ENCODE measurements at places on chromosomes 3 and 15. TPM values are rescaled to one million over a fixed set of nuclear protein-coding genes. Genes with fewer than 3 reads are reported as not detected.

DNA sequence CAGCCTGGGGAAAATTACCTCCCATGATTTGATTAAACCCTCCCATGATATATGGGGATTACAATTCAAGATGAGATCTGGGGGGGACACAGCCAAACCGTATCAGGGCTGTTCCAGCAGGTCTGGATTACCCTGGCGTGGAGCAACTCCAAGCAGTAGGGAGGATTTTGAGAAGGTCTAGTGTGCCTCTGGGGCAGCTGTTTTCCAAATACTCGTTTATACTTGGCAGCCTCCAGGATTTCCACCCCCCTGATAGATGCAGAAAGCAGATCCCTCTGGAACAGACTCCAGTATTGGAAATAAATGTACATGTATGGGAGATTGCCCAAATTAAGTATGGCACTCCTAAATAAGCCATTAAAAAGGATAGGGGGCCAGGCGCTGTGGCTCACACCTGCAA is 7.7 kb upstream of the IRAK2 start:
- H3K36me3 ChIP-seq, result no peaks in the 10 kb centered on the region
- no peaks in the 10 kb centered on the region for H3K4me1 ChIP-seq
- H3K27ac ChIP-seq, result no peak overlapping the region
- no peak overlapping the region for H3K4me3 ChIP-seq

- DNase-seq, result no peak
- H3K4me1 ChIP-seq, result no peaks in the 10 kb centered on the region
- no peak overlapping the region for H3K4me3 ChIP-seq
- H3K36me3 ChIP-seq, result no peaks in the 10 kb centered on the region
- no peaks in the 10 kb centered on the region for H3K27me3 ChIP-seq
- H3K27ac ChIP-seq, result no peak overlapping the region
Observed at GRCh38 chr3:62562017-62562416, 188.7 kb upstream of the FEZF2 start.

DNA sequence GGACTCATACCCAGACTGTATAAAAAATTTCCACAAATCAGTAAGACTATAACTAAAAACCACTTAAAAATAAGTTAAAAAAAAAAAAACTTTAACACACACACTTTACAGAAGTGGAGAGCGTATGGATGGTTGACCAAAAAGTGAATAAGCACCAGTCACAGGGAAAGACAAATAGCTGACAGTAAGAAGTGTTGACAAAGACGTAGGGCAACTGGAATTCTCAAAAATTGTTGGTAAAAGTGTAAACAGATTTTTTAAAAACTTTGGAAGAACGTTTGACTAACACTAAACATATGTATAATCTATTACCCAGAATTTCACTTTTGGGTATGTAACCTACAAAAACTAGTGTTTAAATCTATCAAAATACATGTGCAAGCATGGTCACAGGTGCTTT is 73.7 kb downstream of the TMEM212 start:
- H3K27ac ChIP-seq, result no peak overlapping the region
- no peaks in the 10 kb centered on the region for H3K4me1 ChIP-seq
- peaks cover 2% of the 10 kb centered on the region for H3K27me3 ChIP-seq
- H3K4me3 ChIP-seq, result no peak overlapping the region
- no peaks in the 10 kb centered on the region for H3K36me3 ChIP-seq

GRCh38 chr3:133928903-133929607 is 33.4 kb upstream of the RAB6B start:
- H3K4me1 ChIP-seq, result peaks cover 3% of the 10 kb centered on the region
- no peak overlapping the region for H3K27ac ChIP-seq
- no peaks in the 10 kb centered on the region for H3K36me3 ChIP-seq
- no peak overlapping the region for H3K4me3 ChIP-seq
- no peak for DNase-seq

GRCh38 chr3:177772908-177773557 is 575.8 kb upstream of the TBL1XR1 start:
- no peaks in the 10 kb centered on the region for H3K36me3 ChIP-seq
- H3K27me3 ChIP-seq, result no peaks in the 10 kb centered on the region
- no peak overlapping the region for H3K27ac ChIP-seq
- no peaks in the 10 kb centered on the region for H3K4me1 ChIP-seq

Gene LINGO1
- 10.2 TPM for total RNA-seq

Gene LSG1
- 49.6 TPM for total RNA-seq

Gene CHRM5
- not detected for total RNA-seq

Data from prostate gland (tissue), 2 donors.